ENCODE measurements at places on chromosomes 4 and X.

DNA sequence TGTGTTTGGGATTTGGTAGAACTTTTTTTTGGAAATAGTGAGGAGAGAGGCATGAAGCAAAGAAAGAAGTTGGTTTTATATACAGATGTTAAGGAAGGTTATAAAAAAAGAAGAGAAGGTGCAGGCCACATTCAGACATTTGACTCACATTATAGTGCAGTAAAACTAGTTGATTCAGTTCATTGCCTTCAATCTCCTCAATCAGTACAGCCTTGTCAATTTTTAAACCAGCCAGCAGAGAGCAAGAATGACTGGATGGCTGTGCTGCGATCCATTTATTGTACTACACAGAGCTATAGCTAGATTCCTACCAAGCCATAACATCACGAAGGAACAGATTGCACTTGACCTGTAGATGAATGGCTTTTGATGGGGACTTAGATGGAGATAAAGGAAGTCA lies 79.7 kb upstream of the LSM6 start:
- no peak for DNase-seq

DNA sequence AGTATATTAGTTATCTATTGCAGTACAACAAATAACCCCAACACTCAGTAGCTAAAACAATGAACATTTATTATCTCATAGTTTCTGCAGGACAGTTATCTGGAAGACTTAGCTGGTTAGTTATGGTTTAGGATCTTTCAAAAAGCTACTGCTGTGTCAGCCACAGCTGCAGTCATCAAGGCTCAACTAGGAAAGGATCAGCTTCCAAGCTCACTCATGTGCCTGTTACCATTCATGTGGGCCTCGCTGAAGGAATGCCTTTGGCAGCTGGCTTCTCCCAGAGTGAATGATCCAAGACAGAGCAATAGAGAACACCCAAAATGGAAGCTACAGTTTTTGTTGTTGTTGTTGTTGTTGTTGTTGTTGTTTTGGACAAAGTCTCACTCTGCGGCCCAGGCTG lies 13.5 kb upstream of the PRSS48 start:
- DNase-seq, result no peak

DNA sequence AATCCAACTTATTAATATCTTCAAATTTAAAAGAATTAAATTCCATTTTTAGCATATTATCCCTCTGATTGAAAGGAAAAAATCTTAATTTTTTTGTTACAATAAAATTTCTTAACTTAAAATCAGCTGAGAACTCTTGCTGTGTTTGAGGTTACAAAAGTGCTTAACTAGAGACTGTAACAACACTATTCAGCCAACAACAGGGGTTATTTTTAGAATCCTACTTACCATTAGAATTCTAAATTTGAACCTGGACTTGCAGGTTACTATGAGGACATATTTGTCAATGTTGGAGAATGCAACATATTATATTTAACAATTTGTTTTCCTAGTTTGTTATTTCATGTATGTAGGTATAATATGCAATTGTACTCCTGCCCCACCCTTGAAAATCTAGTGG lies 238.1 kb upstream of the CXXC4 start:
- DNase-seq, result no peak

- DNase-seq, result no peak
Observed at GRCh38 chr4:15833801-15834200, 55.7 kb downstream of the CD38 start.

DNA sequence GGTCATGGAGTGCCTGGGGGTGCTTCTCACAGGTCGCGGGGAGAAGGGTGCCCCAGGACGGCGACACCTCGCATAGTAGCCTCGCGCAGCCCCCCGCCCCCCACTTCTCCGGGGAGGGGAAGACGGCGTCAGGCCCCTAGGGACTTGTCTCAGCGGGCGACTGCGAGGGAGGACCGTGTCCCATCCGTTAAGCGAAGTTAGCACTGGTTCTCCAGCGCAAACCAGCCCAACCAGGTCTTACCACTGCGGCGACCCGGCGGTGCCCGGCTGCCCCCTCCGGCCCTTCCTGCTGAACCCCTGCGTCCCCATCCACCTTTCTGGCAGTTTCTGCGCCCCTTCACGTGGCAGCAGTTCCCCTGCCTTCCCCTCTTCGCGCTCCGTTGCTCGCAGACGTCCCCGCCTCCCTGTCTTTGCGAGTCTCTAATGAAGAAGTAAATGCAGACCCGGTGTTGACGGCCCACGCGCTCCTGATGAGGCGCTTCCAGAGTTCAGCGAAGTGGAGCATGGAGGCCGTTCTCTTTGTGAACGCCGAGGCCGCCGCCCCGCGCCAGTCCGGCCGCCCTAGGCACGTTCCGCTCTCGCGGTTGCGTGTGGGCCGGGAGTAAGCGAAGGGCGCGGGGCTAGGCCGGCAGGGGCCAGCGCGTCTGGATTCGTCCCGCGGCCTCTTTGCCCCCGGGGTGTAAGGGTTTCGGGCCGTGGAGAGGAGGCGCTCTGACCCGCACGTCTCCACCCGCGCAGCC lies 3.0 kb downstream of the SLIT2 start:
- DNase-seq, result peak; percentile 61

- DNase-seq, result no peak
Observed at GRCh38 chrX:19866626-19867410, 20.6 kb downstream of the SH3KBP1 start.

GRCh38 chr4:112854420-112854819 lies 195.0 kb upstream of the ANK2 start:
- DNase-seq, result no peak

Data from left hindlimb (tissue), 1 donor.